ENCODE measurements at places on chromosomes 7 and 10. TPM values are rescaled to one million over a fixed set of nuclear protein-coding genes. Genes with fewer than 3 reads are reported as not detected.

PTTG1IP2 gene
- total RNA-seq: not detected

ACTR3C gene
- 12.1 TPM for total RNA-seq

ODAD2 gene
- total RNA-seq: 1.0 TPM

PNLIPRP2 gene
- total RNA-seq: not detected

OR6B1 gene
- not detected for total RNA-seq

TRUB1 gene
- 34.6 TPM for total RNA-seq

ELFN1 gene
- total RNA-seq: 4.3 TPM

LRMDA gene
- 6.3 TPM for total RNA-seq

SPOCK2 gene
- total RNA-seq: 8.3 TPM

PSD gene
- 6.2 TPM for total RNA-seq

AKR1E2 gene
- total RNA-seq: 25.3 TPM

NPTX2 gene
- 4.3 TPM for total RNA-seq

LRRD1 gene
- 0.21 TPM for total RNA-seq

SLC39A12 gene
- not detected for total RNA-seq

CH25H gene
- 0.21 TPM for total RNA-seq

IL15RA gene
- total RNA-seq: 3.0 TPM

FUOM gene
- total RNA-seq: 8.4 TPM

CCDC136 gene
- total RNA-seq: 16.4 TPM

SNX8 gene
- 22.4 TPM for total RNA-seq

RAB19 gene
- not detected for total RNA-seq

NODAL gene
- total RNA-seq: 0.92 TPM

MKX gene
- 0.51 TPM for total RNA-seq
